Thoracic aorta (tissue), 2 donors: ENCODE measurements at places on chromosomes 16 and 17.

- no peak for DNase-seq
Observed at GRCh38 chr16:4096509-4096908, 19.7 kb downstream of the ADCY9 start.

DNA sequence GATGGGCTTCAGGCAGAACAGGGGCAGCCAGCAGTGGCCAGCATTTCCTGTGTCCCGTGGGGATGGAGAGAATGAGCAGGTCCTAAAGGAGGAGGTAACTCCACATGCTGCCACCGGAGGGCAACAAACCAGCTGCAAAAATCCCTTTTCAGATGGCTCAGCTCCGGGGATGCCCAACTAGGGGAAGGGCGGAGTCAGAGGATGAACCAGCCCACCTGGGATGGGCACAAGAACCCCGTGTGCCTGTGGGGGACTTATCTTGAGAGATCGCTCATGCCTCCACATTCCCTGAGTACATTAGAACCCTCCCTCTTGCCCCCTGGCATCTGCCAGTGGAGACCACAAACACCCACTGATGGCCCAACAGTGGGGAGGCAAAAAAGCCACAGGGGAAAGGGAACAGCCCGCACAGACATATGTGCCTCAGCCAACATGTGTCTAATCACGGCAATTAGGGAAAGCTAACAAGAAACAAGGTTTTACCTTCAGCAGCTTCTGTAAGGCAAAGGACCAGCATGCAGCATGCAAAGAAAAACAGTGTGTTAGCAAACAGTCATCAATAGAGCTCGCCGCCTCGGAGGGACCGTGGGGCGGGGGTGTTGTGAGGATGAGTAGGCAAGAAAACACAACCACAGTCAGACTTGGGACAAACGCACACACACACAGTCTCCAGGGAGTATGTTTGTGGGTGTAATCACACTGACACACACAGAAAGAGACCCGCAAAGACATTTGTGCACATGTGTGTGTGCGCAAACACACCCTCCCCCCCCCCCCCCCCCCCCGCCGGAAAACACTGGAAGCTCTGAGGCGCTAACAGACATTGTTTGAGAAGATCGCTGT lies 64.0 kb downstream of the MYO18A start:
- DNase-seq, result no peak

DNA sequence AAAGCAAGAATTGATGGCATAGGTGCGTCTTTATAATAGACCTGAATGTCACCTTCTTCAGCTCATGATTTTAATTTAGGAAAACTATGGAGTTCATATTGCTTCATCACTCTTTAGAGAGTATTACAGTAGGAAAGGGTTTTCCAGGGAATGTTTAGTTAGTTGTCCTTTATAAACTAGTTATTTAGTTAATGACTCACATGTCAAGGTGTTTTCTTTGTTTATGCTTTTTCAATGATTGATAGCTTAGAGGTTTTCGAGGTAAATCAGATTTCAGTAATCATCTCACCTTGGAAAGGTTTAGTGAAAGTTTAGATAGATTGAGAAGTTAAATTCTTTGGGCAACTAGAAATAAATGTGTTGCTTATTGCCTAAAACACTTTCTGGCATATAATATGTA lies 9.8 kb downstream of the WSB1 start:
- DNase-seq, result no peak

DNA sequence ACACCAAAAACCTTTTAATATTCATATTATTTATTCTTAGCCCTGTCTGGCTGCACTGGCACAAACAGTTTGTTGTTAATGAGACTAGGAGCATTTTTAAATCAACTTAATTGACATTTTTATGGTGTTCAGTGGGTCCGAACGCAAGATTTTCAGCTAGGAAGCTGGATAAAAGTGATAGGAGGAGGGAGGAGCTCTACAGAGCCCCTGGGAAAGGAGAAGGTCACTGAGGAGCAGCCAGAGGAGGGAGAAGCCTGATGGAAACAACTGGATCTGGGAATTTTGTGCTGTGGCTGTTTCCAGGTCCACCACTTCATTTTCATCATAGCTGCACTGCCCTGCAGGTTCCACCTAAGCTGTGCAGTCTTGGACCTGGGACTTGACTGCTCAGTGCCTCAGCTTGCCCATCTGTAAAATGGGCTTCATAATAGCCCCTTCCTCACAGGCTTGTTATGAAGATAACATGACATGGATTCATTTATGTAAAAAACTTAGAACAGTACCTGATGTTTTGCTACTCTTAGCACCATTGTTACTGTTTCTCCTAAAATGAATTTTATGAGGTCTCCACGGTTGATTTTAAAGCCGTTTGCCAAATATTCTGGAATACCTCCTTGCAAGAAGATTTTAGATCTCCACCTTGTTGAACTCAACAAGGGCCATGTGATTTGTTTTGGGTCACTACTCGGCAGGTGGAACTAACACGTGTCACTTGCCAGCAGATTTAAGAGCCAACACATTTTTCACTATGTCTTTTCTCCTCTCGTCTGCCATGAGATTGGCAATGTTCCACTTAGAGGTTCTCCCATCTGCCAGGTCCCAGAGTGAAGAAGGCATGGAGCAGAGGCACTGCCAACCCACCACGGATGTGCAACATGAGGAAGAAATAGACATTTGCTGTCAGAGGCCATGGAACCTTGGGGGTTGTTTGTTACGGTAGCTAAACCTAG lies 18.7 kb upstream of the GRIN2A start:
- no peak for DNase-seq

GRCh38 chr17:31392002-31392855 lies 754 bp downstream of the RAB11FIP4 start:
- no peak for DNase-seq

DNA sequence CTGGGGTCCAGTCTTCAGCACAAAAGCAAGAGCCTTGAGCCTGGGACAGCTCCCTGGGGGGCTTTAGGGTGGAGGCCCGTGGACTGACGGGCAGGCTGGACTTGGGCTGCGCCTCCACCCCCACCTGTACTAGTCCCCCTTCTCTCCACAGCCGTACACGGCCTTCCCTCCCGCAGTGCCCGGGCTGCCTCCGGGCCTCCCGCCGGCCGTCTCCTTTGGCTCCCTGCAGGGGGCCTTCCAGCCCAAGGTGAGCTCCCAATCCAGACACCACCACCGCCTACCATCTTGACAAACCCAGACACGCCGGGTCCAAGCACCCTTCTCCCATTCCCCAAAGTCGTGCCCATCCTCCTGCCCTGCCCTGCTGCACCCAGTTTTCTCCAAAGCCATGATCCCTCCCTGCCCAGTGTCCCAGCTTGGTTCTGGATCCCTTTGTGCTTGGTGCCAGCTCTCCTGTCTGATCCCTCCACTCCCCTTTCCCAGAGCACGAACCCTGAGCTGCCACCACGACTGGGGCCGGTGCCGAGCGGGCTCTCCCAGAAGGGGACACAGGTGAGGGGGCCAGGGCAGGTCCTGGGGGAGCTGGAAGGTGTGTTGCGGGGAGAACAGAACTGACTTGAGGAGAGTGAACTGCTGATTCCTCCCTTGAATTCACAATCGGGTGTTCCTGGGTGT lies 7.1 kb downstream of the FBRS start:
- no peak for DNase-seq

- DNase-seq, result no peak
Observed at GRCh38 chr17:6165806-6166205, 95.6 kb downstream of the WSCD1 start.

DNA sequence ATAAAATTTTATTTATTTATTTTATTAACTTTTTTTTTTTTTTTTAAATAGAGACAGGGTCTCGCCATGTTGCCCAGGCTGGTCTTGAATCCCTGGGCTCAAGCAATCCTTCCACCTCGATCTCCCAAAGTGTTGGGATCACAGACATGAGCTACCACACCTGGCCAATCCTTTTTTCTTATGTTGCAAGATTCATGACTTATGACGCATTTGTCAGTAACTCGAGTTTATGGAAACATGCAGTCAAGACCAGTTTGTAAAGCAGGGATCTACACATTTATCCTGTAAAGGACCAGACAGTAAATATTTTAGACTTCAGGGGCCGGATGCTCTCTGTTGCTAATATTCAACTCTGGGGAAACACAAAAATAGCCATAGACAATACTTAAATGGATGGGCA lies 9.4 kb upstream of the MAP2K6 start:
- DNase-seq, result no peak

DNA sequence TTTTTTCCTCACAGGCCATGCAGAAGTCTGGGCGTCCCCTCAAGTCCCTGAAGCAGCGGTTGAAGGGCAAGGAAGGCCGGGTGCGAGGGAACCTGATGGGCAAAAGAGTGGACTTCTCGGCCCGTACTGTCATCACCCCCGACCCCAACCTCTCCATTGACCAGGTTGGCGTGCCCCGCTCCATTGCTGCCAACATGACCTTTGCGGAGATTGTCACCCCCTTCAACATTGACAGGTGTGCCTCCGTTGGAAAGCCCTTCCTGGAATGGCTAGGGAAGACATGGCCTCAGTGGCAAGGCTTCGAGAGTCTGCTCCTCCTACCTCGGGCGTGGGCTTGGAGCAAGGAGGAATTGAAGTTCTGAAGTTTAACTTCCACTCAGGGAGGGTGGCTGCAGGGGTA lies 13.5 kb downstream of the POLR2A start:
- no peak for DNase-seq

- DNase-seq, result no peak
Observed at GRCh38 chr17:5468075-5468473, 708 bp downstream of the DHX33 start.

GRCh38 chr17:17685775-17686291 lies 4.6 kb downstream of the RAI1 start:
- no peak for DNase-seq

GRCh38 chr17:75131278-75132017 lies at the start of gene NT5C:
Gene NT5C (minus strand): TSS chr17:75131742. CDS start chr17:75131707, 35 bp downstream.
- DNase-seq, result peak; percentile 33

GRCh38 chr16:30053376-30054015 lies 12.1 kb upstream of the ALDOA start:
- DNase-seq, result no peak

GRCh38 chr16:88988980-88989811 lies 12.2 kb upstream of the CBFA2T3 start:
- no peak for DNase-seq

- no peak for DNase-seq
Observed at GRCh38 chr17:338442-339192, 14.0 kb downstream of the RPH3AL start.

- no peak for DNase-seq
Observed at GRCh38 chr16:28149011-28149888, 62.5 kb downstream of the XPO6 start.

DNA sequence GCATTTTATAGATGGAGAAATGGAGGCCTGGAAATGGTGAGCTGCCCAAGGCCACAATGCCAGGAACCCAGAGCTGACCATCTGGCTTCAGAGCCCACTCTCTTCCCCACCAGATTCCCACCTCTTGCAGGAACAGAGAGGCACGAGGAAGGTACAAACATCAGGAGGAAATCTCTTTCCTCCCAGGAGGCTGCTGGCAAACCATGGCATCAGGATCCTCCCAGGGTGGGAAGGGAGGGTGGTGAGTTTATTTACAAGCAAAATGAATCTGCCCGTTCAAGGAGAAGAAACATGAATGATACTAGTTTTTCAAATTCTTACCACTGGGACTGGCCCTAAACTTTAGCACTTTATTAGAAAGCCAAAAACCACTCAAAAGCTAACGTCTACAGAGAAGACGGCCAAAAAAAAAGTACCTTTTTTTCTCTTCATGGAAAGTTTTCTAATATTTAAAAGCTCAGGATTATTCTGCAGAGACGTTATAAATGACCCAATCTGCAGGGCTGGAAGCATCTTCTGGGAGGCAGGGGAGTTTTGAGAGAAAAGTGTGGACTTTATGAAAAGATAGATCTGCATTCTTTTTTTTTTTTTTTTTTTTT lies 79.1 kb downstream of the NXN start:
- no peak for DNase-seq

DNA sequence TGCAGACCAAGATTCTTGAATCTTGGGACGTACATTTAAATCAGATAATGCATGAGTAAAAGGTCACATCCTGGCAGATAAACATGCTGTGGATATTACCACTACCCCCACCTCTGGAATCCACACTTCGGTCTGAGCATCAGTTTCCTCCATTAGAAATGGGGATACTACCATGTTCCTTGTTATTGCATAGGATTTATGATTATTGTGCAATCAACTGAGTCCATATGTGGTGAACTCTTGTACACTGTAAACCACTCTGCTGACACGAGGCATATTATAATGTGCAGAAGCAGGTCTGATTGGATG lies 108.7 kb downstream of the VAT1L start:
- DNase-seq, result no peak

DNA sequence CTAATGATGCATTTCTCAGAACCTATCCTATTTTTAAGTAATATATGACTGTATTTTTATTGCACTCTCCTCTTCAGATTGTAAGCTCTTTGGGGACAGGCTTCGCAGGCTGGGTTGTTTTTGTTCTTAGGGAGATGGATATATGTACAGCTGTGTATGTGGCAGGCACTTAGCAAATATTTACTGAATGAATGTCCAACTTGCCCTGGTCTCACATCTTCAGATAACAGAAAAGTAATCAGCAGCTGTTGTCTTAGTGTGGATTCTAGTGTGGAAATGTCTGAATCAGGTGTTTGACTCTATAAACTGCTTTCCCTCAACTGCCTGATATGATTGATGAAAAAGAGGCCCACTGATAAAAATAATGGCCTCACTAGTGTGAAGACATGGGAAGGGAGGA lies 47.1 kb upstream of the SLC12A3 start:
- no peak for DNase-seq

DNA sequence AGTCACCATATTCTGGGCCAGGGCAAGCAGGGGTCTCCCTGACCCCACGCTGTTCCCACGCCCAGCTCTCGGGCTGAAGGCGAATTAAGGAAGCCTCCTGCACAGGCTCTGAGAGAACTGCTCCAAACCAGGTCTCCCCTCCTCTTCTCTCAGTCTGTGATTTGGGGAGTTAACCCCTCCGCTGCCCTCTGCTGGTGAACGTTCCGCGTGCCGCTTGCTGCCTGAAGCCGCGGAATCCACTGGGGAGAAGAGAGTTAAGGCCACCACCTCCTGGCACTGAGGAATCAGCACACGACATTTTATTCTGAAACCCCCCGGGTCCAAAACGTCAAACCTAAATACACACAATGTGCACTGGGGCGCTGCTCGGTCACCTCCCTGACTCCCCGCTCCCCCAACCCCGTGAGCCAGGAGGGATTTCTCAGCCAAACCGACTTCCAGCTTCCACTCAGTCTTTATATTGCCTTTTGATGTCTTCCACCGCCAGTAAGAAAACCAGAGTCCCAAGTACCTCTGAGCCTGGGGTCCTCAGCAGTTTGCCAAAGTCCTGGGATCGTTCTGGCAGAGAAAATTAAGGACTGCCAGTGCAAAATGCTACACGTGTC lies 54.4 kb upstream of the RCVRN start:
- no peak for DNase-seq

GRCh38 chr17:29559640-29560039 lies 7.2 kb downstream of the ABHD15 start:
- no peak for DNase-seq

GRCh38 chr16:77928096-77928495 lies 94.3 kb upstream of the CLEC3A start:
- no peak for DNase-seq

- DNase-seq, result no peak
Observed at GRCh38 chr17:82151106-82151957, 53.3 kb upstream of the FASN start.
